ENCODE measurements at places on chromosomes 2 and 18.

DNA sequence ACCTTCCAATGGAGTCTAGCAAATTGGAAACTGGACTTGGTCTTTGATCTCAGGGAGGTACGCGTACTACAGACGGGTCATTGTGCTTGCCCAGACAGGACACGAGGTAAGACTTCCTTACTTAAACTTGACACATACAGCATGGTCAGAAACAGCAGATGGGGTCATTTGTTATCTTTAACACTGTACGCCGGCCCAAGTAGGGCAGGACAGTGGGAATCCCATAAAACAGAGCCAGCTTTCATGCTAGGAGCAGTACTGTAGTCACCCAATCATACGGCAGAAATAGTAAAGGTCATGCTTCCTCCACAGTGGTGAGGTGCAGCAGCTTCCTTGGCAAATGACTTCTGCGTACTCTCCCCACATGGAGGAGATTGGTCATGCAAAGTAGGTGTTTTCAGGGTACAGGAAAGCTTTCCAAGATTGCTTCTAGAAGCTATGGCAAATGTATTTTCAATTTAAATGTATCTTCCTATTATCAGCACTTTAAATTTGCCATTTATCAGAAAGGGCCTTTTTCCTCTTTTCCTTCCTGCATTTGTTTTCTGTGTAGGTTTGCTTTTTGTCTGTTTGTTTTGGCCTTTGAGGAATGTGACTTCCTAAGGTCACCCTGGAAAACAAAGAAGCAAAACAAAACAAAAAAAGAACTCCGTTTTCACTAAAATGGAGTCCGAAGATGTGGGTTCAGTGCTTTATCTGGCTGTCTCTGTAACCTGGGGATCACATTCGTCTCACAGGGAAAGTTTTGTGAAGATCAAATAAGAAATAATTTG, 74.0 kb upstream of the DSG1 start:
- H3K36me3 ChIP-seq = no peaks in the 10 kb centered on the region
- H3K27ac ChIP-seq = no peak overlapping the region
- no peak for DNase-seq
- no peaks in the 10 kb centered on the region for H3K27me3 ChIP-seq
- no peak overlapping the region for H3K4me3 ChIP-seq

DNA sequence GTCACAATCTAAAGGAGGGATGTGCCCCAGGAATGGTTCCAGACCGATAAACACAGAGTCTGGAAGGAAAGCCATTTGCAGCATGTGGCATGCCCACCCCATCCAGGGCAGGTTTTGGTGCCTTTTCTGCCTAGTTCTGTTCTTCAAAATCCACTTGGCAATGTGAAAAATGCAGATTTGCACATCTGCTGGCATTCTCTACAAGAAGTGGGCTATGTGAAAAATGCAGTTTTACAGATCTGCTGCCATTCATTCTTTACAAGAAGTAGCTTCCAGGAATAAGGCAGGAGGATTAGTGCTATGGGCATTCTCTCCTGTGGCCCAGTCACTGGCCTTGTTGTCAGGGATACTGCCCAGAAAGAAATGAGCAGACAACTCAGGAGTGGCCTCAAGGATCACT, 68.1 kb downstream of the C1D start:
- H3K4me1 ChIP-seq = no peaks in the 10 kb centered on the region
- H3K27ac ChIP-seq = no peak overlapping the region
- peaks cover 4% of the 10 kb centered on the region for H3K27me3 ChIP-seq
- H3K4me3 ChIP-seq = no peak overlapping the region
- no peaks in the 10 kb centered on the region for H3K36me3 ChIP-seq

- no peaks in the 10 kb centered on the region for H3K4me1 ChIP-seq
- no peaks in the 10 kb centered on the region for H3K36me3 ChIP-seq
- no peak for DNase-seq
- no peak overlapping the region for H3K27ac ChIP-seq
- no peaks in the 10 kb centered on the region for H3K27me3 ChIP-seq
- H3K4me3 ChIP-seq = no peak overlapping the region
These were observed 697.5 kb downstream of the TMEM182 start for GRCh38 chr2:103459283-103459682.

DNA sequence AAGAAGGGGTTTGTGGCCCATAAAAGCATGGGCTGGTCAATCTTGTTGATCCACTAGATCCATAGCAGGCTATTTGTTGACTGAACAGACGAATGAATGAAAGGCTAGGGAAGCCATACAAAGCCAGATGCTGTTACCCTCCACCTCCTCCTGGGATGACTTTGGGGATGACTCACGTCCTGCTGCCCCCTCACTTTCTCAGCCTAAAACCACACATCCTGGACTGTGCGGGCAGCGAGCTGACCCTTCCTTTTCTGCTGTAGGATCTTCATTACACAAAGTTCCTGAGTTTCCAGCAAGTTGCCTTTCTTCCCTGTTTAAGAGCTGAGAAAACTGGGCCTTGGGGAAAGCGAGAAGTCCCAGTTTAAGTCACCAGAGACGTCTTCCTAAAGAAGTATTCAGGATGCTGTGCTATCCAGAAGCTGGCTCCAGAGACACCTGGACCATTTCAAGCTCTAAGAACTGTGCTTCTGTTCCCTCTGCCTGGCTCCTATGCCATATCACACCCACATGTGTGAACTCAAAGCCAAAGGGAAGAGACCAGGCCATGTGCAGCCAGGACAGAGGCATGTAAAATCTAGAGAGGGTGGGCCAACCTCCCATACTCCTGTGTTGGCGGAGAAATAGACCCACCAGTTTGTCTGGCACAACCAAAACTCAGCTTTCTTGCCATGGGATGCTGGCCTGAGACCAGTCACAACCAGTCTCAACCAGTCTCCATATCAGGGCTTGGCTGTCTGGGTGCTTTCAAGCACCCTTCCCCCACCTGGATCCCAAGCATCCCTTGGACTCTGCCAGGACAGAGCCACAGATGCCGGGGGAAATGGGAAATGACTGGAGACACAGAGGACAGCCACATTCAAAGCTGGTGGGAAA, 4.7 kb upstream of the SLC20A1 start:
- peaks cover 30% of the 10 kb centered on the region for H3K4me1 ChIP-seq
- H3K27ac ChIP-seq = no peak overlapping the region
- H3K36me3 ChIP-seq = no peaks in the 10 kb centered on the region
- no peaks in the 10 kb centered on the region for H3K27me3 ChIP-seq

- H3K4me1 ChIP-seq = no peaks in the 10 kb centered on the region
- no peak for DNase-seq
These were observed 210.6 kb downstream of the CAMKMT start for GRCh38 chr2:44572196-44572900.

- H3K27ac ChIP-seq = no peak overlapping the region
- H3K27me3 ChIP-seq = peaks cover 12% of the 10 kb centered on the region
- DNase-seq = peak; percentile 59
- no peaks in the 10 kb centered on the region for H3K36me3 ChIP-seq
- H3K4me3 ChIP-seq = no peak overlapping the region
- H3K4me1 ChIP-seq = peaks cover 3% of the 10 kb centered on the region
These were observed 38.9 kb downstream of the CNGA3 start for GRCh38 chr2:98385050-98385699.

DNA sequence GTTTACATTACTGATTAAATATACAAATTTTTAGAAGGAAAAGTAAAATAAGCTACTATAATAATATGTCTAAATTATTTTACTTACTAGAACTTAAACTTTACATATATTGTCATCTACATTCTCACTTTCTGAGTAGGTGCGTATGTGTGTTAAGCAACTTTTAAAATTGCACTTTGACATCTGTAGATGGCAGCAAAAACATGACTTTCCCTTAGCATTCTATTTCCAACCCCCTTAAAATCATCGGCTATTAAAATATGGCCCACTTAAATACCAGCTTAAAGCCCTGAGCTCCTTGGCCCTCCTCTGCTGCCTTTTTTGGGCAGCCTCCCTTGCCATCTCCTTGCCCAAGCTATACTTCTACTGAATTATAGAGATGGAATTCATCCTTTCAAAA, 78.0 kb downstream of the UPP2 start:
- no peaks in the 10 kb centered on the region for H3K36me3 ChIP-seq
- no peak overlapping the region for H3K4me3 ChIP-seq
- no peak overlapping the region for H3K27ac ChIP-seq

DNA sequence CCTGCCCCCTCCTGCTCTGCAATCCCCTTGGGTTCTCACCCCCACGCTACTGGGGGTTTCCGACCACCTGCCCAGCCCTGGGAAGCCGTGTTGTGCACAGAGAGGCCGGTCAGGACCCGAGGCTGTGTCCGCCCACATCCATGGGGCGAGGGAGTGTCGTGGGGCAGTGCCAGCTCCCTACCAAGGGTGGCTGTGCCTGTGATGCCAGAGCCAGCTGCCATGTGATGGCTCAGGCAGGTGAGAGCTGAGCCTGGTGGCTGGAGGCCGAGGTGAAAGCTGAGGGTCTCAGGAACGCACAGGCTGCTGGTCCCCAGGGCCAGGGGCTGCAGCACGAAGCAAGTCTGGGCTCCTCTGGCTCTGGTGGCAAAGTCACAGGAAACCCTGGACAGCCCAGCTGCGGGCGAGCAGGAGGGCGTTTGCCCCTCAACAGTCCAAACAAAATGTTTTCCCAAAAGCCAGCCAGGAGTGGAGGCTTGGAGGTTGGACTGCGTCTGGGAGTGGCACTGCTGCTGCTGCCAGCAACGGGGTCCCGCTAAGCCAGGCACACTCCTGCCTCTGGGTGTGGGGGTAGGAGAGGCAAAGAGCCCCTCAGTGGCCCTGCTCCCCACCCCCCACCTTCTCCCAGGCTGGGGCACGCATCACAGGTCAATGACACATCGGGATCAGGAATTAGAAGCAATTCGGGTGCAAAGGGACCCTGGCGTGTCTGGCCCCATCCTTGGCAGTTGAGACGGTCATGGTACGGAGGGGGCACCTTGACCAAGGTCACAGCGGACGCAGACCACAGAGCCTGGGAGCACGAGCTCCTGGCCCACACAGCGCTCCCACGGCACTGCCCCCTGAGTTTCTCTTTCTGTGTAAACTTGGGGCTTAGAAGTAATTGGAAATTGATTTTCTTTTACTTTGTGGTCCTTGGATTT, 72.4 kb upstream of the GPC1 start:
- H3K4me3 ChIP-seq = no peak overlapping the region
- H3K27me3 ChIP-seq = no peaks in the 10 kb centered on the region
- H3K36me3 ChIP-seq = no peaks in the 10 kb centered on the region

DNA sequence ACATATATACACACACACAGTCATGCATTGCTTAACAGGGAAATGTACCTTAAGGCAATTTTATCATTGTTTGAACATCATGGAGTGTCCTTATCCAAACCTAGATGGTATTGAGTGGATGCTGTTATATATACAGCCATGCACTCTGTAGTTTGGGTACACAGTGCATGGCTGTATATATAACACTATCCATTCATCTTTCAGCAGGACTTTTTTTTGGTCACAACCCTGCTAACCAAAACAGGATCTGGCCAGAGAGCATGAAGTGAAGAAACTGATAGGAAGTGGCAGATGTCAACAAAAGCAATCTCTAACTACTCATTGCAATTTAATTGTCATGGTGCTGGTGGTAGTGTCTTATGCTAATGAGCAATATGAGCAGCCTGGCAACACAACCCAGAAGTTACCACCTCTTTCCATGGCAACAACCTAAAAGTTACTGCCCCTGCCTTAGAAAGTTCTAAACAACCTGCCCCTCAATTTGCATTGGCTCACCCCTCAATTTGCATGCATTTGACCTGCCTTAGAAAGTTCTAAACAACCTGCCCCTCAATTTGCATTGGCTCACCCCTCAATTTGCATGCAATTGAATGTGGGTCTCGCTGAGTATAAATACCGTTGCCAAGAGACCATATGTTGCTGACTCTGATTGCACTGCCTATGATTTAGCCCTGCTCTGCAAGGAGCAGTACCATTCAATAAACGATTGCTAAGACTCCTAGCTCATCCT, 434.9 kb downstream of the DSEL start:
- no peak overlapping the region for H3K4me3 ChIP-seq
- no peak overlapping the region for H3K27ac ChIP-seq
- H3K36me3 ChIP-seq = no peaks in the 10 kb centered on the region
- no peak for DNase-seq
- no peaks in the 10 kb centered on the region for H3K27me3 ChIP-seq
- H3K4me1 ChIP-seq = no peaks in the 10 kb centered on the region

- no peak overlapping the region for H3K4me3 ChIP-seq
- no peaks in the 10 kb centered on the region for H3K27me3 ChIP-seq
- no peak overlapping the region for H3K27ac ChIP-seq
- peaks cover 16% of the 10 kb centered on the region for H3K4me1 ChIP-seq
- H3K36me3 ChIP-seq = no peaks in the 10 kb centered on the region
- no peak for DNase-seq
These were observed 49.9 kb upstream of the HS6ST1 start for GRCh38 chr2:128368437-128369107.

DNA sequence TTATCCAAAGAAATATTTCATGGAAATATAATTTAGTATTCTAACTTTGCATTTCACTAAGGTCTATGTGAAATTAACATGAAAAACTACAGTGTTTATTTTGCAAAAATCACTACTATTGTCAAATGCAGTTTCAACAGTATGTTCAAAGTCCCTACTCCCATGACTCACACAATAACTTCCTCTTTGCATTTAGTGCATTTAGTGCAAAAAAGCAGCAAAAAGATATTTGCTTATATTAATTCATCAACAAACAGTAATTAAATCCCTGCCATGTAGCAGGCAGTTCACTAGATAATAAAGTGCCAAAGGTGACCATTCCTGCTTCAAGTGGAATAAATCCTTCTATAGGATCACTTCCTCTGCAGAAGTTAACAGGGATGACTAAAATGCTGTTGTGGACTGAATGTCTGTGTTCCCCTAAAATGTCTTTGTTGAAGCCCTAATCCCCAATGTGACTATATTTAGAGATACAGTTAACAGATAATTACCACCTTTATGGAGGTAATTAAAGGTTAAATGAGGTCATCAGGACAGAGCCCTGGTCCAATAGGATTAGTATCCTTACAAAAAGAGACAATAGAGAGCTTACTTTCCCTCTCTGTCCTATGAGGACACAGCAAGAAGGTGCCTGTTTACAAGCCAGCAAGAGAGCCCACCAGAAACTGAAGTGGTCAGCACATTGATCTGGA, 61.7 kb downstream of the STK39 start:
- DNase-seq = no peak
- no peaks in the 10 kb centered on the region for H3K4me1 ChIP-seq
- H3K4me3 ChIP-seq = no peak overlapping the region

DNA sequence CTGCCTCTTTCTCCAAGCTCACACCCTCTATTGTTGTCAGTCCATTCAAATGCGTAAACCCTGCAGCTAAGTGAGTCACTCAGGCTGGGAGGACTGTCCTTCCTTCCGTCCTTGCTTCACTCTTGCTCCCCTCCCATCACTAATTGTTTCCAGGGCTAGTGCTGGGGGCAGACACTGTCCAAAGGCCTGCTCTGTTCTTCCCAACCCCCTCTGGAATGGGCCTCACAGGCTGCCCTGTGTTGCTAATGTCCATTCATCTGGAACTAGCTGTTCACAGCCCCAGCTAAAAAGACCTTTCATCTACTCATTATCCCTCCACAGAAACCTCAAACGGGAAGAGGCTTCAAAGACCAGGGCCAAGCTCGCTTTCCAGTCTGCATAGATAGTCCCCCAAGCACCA, 31.9 kb upstream of the NRP2 start:
- H3K27me3 ChIP-seq = no peaks in the 10 kb centered on the region
- no peaks in the 10 kb centered on the region for H3K36me3 ChIP-seq
- DNase-seq = no peak
- no peak overlapping the region for H3K27ac ChIP-seq
- no peak overlapping the region for H3K4me3 ChIP-seq

All from CD4-positive, alpha-beta T cell (primary cell).